ENCODE measurements at places on chromosomes 6 and 20. TPM values are rescaled to one million over a fixed set of nuclear protein-coding genes. Genes with fewer than 3 reads are reported as not detected.

- DNase-seq: no peak
- H3K4me3 ChIP-seq: no peak overlapping the region
- no peaks in the 10 kb centered on the region for H3K36me3 ChIP-seq
- H3K27ac ChIP-seq: no peak overlapping the region
- no peaks in the 10 kb centered on the region for H3K27me3 ChIP-seq
Measured at GRCh38 chr6:5457041-5457440, 195.7 kb downstream of the FARS2 start.

DNA sequence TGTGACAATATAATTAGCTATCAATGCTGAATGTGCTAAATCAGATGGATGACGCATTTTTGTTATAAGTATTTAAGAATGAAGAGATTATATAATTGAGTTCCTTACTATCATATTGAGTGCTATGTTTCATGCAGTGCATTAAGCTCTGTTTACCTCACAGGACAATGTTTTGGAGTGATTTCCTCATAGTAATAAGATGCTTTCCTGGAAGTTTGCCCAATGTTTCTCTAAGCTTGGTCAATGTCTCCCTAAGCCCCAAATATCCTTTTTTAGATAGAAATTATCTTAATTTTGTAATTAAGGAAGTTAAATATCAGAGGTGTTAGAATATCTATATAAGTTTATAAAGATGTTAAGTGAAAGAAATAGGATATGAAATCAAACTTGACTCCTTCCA lies 489.6 kb downstream of the MMUT start:
- no peak overlapping the region for H3K4me3 ChIP-seq
- DNase-seq: no peak
- no peaks in the 10 kb centered on the region for H3K27me3 ChIP-seq

- H3K4me1 ChIP-seq: no peaks in the 10 kb centered on the region
- no peak for DNase-seq
- H3K27me3 ChIP-seq: peaks cover 14% of the 10 kb centered on the region
Measured at GRCh38 chr6:17413313-17413750, 19.9 kb downstream of the CAP2 start.

DNA sequence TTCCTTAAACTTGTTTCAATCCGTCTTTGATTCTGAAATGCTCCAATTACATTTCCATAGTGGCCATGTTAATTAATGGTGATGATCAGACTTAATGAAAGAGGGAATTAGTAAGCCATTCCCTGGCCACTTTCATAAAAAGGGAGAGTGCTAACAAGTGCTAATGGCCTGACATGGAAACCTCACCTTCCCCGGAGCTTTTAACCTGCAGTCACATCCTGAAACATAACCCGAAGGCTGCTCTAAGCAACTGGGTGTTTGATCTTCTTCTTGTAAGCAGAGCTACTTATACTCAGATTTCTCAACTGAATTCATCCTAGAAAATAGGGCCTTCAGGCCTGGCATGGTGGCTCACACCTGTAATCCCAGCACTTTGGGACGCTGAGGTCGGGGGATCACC lies 67.1 kb upstream of the ZMYND8 start:
- H3K36me3 ChIP-seq: no peaks in the 10 kb centered on the region
- no peak for DNase-seq
- H3K27ac ChIP-seq: no peak overlapping the region
- H3K4me3 ChIP-seq: no peak overlapping the region
- no peaks in the 10 kb centered on the region for H3K27me3 ChIP-seq

The APOBEC2 gene
- total RNA-seq: not detected

The MCM3 gene
- 187 TPM for total RNA-seq
